Gastrocnemius medialis (tissue), 4 donors: ENCODE measurements at places on chromosomes 7 and 10. TPM values are rescaled to one million over a fixed set of nuclear protein-coding genes. Genes with fewer than 3 reads are reported as not detected.

Gene MMRN2
- total RNA-seq = 22.2 TPM

DNA sequence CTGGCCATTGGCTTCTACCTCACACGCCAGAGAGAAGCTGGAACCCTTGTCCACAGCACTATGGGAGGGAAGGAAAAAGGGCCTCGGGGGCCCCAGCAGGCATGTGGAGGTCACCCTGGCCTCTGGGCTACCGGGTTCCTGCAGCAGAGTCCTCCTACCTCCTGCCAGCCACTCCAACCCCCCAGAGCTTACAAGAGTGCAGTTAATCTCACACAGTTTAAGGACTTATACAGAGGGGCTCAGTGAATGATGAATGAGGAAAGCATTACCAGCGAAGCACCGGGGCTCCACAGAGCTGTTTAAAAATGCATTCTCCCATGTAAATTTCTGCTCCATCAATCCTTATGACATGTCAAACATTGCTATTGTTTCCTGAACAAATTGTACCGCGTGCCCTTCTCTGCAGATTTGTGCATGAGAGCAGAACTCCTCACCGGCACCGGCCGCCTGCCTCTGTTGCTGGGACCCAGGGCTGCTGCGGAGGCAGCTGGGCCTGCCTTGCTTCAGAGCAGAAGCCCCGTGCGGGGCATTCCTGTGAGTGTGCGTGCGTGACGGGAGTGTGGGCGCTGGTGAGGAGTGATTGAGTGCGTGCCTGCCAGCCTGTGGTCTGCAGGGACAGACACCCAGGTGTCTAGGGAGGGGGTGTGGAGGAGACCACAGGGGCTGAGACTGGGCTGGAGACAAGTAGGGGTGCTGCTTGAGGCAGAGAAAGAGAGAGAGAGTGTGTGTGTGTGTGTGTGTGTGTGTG, 52.8 kb downstream of the C10orf105 start:
- H3K36me3 ChIP-seq = no peaks in the 10 kb centered on the region
- DNase-seq = no peak
- no peaks in the 10 kb centered on the region for H3K4me1 ChIP-seq
- no peaks in the 10 kb centered on the region for H3K27me3 ChIP-seq
- no peak overlapping the region for H3K27ac ChIP-seq
- H3K4me3 ChIP-seq = no peak overlapping the region

- no peak for DNase-seq
- no peak overlapping the region for H3K27ac ChIP-seq
- H3K4me1 ChIP-seq = no peaks in the 10 kb centered on the region
- no peaks in the 10 kb centered on the region for H3K36me3 ChIP-seq
These were observed 3.0 kb upstream of the DMBT1 start for GRCh38 chr10:122557516-122557915.

DNA sequence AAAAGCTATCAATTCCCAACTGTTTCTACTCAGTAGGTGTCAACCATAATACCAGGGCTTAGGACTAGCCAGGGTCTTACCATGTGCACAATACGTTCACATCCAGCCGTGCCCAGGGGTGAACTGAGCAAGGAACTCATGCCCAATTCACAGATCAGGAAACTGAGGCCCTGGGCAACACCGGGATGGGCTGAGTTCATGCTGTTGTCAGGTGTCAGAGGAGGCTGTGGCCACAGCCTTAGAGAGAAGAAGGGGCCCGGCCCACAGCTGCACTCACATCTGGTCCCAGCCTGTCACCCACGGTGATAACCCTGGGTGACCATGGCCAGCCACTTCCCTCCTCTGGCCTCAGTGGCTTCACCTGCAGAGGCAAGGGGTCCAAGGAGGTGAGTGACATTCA, 92.0 kb downstream of the FAM53B start:
- DNase-seq = no peak
- no peak overlapping the region for H3K4me3 ChIP-seq
- H3K4me1 ChIP-seq = peaks cover 82% of the 10 kb centered on the region

Gene LEP
- total RNA-seq = not detected

- no peaks in the 10 kb centered on the region for H3K4me1 ChIP-seq
- no peak overlapping the region for H3K4me3 ChIP-seq
- no peak overlapping the region for H3K27ac ChIP-seq
- no peaks in the 10 kb centered on the region for H3K27me3 ChIP-seq
- H3K36me3 ChIP-seq = no peaks in the 10 kb centered on the region
These were observed 19.0 kb downstream of the CALML5 start for GRCh38 chr10:5480162-5480941.

DNA sequence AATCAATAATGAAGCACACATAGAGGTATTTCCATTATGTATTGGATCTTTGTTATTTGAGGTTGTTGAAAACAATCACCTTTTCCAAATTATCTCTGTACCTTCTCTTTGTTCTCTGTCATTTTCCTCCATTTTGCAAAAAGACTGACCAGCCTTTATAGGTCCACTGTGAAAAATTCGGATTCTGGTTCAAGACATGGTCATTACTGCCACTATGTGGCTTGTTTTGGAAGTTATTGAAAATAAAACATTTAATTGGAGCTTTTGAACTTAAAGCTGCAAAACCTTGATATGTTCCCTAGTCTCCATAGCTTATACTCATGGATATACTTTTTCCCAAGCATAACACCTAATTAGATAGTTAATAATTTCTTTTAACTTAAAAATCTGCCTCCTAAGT, 1094.4 kb downstream of the NRG3 start:
- no peak for DNase-seq
- H3K27ac ChIP-seq = no peak overlapping the region
- no peaks in the 10 kb centered on the region for H3K36me3 ChIP-seq
- H3K4me1 ChIP-seq = no peaks in the 10 kb centered on the region
- H3K4me3 ChIP-seq = no peak overlapping the region
- no peaks in the 10 kb centered on the region for H3K27me3 ChIP-seq

GRCh38 chr7:94710256-94710655, 54.3 kb upstream of the SGCE start:
- H3K36me3 ChIP-seq = no peaks in the 10 kb centered on the region
- H3K4me3 ChIP-seq = no peak overlapping the region
- no peak overlapping the region for H3K27ac ChIP-seq

GRCh38 chr10:76117949-76118348, 686.5 kb downstream of the LRMDA start:
- no peaks in the 10 kb centered on the region for H3K36me3 ChIP-seq
- H3K27ac ChIP-seq = no peak overlapping the region
- no peak for DNase-seq
- H3K4me3 ChIP-seq = no peak overlapping the region
- H3K4me1 ChIP-seq = peaks cover 12% of the 10 kb centered on the region

GRCh38 chr7:136925044-136925443, 56.6 kb downstream of the CHRM2 start:
- no peak overlapping the region for H3K4me3 ChIP-seq
- no peaks in the 10 kb centered on the region for H3K27me3 ChIP-seq
- no peaks in the 10 kb centered on the region for H3K4me1 ChIP-seq
- no peaks in the 10 kb centered on the region for H3K36me3 ChIP-seq
- no peak overlapping the region for H3K27ac ChIP-seq

Gene UTF1
- total RNA-seq = not detected

GRCh38 chr10:74380795-74381194, 229.8 kb downstream of the ADK start:
- no peak overlapping the region for H3K27ac ChIP-seq
- H3K4me3 ChIP-seq = no peak overlapping the region

GRCh38 chr7:82472966-82473365, 29.4 kb upstream of the CACNA2D1 start:
- H3K27me3 ChIP-seq = no peaks in the 10 kb centered on the region
- no peak for DNase-seq
- peaks cover 35% of the 10 kb centered on the region for H3K4me1 ChIP-seq
- H3K36me3 ChIP-seq = no peaks in the 10 kb centered on the region
- no peak overlapping the region for H3K27ac ChIP-seq

GRCh38 chr10:100637785-100638184, 102.0 kb downstream of the HIF1AN start:
- H3K36me3 ChIP-seq = no peaks in the 10 kb centered on the region
- H3K4me3 ChIP-seq = no peak overlapping the region
- DNase-seq = no peak
- peaks cover 33% of the 10 kb centered on the region for H3K27me3 ChIP-seq

DNA sequence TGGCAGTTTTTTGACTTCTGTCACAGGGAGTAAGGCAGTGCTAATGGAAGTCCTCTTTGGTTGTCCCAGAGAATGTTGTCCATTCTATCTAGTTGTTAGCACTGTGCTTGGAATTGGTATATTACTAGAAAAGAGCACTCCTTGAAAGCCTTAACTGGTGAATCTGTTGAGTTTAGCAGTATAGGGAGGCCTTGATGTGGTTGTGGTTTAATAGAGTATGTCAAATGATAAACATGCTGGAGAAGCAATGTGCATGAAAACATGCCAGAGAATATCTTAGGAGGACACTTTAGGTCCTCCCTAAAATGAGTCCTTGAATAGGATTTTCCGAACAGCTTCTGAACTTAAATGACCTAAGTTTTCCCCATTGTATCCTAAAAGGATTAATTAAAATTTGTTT, 98.6 kb downstream of the BTRC start:
- H3K27me3 ChIP-seq = no peaks in the 10 kb centered on the region
- no peak overlapping the region for H3K4me3 ChIP-seq
- no peak overlapping the region for H3K27ac ChIP-seq
- H3K36me3 ChIP-seq = no peaks in the 10 kb centered on the region
- DNase-seq = no peak
- H3K4me1 ChIP-seq = peaks cover 11% of the 10 kb centered on the region

Gene FAM25C
- not detected for total RNA-seq

- H3K4me3 ChIP-seq = peak overlapping the region; percentile 46
- DNase-seq = peak; percentile 98
- H3K36me3 ChIP-seq = no peaks in the 10 kb centered on the region
- H3K27ac ChIP-seq = peak overlapping the region; percentile 94
These were observed 16.0 kb upstream of the SUN1 start for GRCh38 chr7:816300-816750.

Gene TUBB8
- not detected for total RNA-seq

Gene GLI3
- total RNA-seq = 0.91 TPM

GRCh38 chr10:111303887-111304286, 227.1 kb downstream of the ADRA2A start:
- no peaks in the 10 kb centered on the region for H3K36me3 ChIP-seq
- H3K4me1 ChIP-seq = no peaks in the 10 kb centered on the region
- no peak overlapping the region for H3K27ac ChIP-seq
- H3K4me3 ChIP-seq = no peak overlapping the region
- H3K27me3 ChIP-seq = no peaks in the 10 kb centered on the region
